Esophagus muscularis mucosa (tissue), 4 donors: ENCODE measurements at places on chromosomes 6 and 20. TPM values are rescaled to one million over a fixed set of nuclear protein-coding genes. Genes with fewer than 3 reads are reported as not detected.

YWHAB gene
- 140 TPM for total RNA-seq

- DNase-seq, result no peak
Measured at GRCh38 chr6:161436106-161436876, 162.4 kb upstream of the AGPAT4 start.

DNA sequence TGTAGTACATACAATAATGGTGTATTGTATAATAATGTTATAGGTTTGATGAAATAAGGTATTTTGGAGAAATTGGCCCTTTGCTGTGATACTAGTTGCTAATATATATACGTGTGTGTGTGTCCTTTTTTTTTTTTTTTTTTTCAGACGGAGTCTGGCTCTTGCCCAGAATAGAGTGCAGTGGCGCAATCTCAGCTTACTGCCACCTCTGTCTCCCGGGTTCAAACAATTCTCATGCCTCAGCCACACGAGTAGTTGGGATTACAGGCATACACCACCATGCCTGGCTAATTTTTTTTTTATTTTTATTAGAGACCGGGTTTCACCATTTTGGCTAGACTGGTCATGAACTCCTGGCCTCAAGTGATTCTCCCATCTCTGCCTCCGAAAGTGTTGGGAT, 23.3 kb downstream of the SENP6 start:
- no peak for DNase-seq

KCNK16 gene
- not detected for total RNA-seq

ADTRP gene
- 0.92 TPM for total RNA-seq

ZNF217 gene
- total RNA-seq, result 16.3 TPM

DNA sequence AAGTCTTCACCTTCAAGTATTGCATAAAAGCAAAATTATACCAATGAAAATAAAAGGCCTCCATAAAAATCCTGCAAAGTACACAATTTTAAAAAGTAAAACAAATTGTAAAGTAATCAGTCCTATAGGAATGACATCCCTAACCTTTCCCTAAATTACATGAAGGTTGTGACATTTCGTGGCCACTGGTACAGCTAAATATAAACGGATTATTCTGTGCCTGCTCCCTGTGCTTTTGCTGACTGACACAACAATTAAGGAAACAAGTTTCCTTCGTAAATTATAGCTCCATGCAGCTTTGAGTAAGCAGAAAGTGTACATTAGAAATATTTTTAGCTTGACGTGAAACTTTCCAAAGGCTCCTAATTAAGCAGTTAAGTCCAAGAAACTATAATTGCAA, 222.8 kb downstream of the KCNQ5 start:
- no peak for DNase-seq

DNA sequence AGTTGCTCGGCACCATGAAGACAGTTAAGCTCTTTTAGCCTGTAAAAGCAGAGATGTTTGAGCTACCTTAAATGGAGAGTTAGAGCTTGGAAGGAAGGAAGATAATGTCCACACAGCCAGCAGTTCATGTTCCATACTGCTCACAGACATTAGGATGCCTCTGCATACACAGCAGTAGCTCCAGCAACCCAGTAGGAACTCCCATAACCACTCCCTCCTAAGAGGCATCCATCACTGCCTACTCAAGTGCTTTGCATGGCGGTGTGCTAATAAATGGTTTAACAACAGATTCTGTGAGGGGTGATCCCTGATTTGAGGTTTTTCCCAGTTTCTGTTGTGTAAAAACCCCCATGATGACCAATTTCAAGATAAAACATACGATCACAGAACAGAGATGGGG, 286.4 kb downstream of the HACE1 start:
- DNase-seq, result no peak

GRCh38 chr6:37160922-37161778, 8.8 kb upstream of the PIM1 start:
- DNase-seq, result no peak

GRCh38 chr6:116247285-116247684, 6.6 kb downstream of the TSPYL4 start:
- DNase-seq, result no peak

LY6G6F gene
- total RNA-seq, result not detected

OR2J3 gene
- total RNA-seq, result not detected

DNA sequence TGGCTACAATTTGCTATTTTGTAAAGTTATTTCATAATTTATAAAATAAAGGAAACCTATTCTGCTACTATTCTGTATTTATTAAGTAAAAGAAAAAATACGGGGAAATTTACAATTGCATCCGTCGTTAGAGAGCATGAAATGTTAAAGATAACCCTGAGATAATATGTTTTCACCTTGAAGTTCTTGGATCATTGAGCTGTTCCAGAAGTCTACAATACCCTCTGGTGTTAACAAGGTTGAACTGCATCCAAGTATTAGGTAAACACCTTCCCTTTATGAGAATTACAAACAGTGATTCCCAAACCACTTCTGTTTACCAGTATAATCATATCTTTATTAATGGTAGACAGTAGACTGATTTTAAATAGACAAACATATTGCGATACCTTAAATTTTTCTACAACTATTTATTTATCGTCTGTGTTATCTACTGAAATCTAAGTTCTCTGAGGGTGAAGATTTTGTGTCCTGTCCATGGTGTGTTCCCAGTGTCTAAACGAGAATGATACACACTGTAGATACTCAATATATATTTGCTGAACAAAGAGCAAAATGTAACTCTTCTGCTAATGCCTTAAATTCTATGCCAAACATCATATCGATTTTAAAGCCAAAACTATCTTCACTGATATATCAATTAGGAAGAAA, 28.2 kb downstream of the TBC1D32 start:
- DNase-seq, result no peak

TBXT gene
- total RNA-seq, result not detected

HLA-DQA1 gene
- total RNA-seq, result 8.4 TPM

DNA sequence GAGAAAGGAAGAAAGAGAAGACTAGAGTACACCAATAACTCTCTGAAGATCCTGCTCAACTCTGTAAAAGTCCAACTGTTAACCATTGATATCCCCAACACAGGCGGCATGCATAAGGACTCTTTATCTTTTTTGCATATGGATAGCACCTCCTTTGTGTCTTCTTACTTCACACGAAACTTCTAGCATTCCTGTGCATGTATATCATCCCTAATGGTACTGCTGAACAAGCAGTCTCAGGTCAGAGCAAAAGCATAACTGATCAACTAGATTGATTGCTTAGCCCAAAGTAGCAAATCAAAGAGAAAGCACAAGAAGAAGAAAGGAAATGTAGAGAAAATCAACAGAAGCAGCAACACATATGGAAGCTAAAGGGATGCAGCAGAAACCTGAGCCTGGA, 234.4 kb downstream of the SYNE1 start:
- DNase-seq, result no peak

DNA sequence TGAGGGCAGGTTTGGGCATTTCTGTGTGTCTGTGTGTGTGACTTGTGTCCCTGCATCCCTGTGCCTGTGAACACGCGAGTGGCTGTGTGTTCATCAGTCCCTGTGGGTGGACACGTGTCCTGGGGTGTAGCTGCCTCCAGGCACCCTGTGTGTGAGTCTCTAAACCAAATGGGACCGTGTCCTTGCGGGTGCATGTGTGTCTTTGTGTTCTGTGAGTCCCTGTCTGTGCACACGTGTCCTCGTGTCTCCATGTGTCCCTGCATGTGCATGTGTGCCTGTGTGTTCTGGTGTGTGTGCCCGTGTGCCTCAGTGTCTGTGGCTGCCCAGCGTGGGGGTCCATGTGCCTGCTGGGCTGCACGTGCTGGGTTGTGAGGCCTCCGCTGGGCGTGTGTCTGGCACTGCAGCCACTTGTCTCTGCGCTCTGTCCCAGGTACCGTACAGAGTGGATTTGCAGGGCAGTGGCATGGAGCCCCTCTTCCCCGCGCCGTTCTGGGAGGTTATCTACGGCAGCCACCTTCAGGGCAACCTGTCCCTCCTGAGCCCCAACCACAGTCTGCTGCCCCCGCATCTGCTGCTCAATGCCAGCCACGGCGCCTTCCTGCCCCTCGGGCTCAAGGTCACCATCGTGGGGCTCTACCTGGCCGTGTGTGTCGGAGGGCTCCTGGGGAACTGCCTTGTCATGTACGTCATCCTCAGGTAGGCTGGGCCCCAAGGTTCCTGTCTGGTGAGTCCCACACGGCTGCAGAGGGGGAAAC, 8.2 kb upstream of the LKAAEAR1 start:
- no peak for DNase-seq

DNA sequence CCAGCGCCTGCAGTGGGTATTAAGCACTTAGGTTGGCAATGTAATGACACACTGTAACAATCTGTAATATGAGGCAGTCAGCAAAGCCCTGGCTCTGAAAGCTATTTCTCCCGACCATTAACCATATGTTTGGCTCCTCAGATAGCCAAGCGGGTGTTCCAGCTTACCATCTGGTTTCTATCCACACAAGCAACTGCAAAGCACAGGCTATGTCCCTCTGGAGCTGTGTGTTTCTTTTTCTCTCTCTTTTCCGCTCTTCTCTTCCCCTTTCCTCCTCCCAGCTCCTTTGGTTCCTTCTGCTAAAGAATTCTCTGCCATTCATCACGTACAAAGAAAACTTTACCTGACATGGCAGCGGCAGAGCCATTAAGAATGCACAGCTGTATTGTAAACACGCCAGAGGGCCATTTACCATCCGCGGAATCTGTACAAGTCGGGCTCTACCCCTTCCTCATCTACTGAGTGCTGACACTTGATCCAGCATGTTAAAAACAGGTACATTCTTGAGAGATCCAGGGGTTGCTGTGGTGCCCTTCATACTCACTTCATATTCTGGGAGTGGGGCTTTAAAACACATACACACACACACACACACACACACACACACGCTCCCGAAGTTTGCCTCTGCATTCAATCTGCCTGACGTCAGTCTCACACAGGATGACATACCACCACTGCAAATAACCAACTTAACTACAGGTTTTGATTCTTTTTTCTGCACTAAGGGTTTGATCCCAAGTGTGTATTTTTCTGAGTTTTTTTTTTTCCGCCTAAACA, 77.2 kb downstream of the BACH2 start:
- no peak for DNase-seq

DNA sequence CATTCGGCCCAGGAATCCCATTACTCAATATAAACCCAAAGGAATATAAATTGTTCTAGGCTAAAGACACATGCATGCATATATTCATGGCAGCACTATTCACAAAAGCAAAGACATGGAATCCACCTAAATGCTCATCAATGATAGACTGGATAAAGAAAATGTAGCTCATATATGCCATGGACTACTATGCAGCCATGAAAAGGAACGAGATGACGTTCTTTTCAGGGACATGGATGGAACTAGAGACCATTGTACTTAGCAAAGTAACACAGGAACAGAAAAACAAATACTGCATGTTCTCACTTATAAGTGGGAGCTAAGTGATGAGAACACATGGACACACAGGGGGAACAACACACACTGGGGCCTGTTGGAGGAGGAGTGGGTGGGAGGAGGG, 769.5 kb downstream of the TBC1D32 start:
- no peak for DNase-seq

GRCh38 chr20:43870484-43870883, 44.2 kb upstream of the TOX2 start:
- no peak for DNase-seq

GRCh38 chr6:54095723-54096122, 15.5 kb upstream of the MLIP start:
- DNase-seq, result no peak

DNA sequence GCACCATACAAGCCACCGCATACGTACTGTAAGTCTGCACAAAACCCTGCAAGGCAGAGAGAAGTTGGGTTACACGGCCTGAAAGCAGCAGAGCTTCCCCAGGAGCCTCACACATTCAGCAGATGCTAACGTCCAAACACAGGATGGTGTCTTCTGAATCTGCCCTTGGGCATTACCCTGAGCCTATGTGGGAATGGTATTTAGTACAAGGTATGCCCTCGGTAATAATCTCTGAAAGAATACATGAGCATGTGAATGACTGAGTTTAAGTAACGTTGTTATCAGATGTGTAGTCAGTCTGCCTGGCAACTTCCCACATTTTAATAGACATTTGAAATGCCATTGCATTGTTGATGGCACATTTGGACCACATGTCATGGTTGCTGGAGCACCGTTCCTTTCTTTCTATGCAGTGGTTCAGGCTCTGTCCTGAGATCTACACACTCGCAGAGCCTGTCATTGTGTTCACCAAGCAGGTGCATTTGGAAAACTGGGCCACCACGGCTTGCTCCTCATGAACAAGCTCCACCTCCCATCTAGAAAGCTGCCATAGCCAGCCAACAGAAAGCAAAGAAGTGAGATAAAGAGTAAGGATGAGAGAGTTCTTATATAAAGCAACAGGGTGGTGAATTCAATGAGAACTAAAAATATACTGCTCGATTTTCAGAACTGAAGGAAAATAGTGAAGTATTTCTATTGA, 136.5 kb upstream of the GGTLC1 start:
- DNase-seq, result no peak

GRCh38 chr6:9403736-9404135, 968.4 kb upstream of the SLC35B3 start:
- no peak for DNase-seq
